RCC 7860 (cell line): ENCODE measurements at places on chromosomes 1 and 21.

DNA sequence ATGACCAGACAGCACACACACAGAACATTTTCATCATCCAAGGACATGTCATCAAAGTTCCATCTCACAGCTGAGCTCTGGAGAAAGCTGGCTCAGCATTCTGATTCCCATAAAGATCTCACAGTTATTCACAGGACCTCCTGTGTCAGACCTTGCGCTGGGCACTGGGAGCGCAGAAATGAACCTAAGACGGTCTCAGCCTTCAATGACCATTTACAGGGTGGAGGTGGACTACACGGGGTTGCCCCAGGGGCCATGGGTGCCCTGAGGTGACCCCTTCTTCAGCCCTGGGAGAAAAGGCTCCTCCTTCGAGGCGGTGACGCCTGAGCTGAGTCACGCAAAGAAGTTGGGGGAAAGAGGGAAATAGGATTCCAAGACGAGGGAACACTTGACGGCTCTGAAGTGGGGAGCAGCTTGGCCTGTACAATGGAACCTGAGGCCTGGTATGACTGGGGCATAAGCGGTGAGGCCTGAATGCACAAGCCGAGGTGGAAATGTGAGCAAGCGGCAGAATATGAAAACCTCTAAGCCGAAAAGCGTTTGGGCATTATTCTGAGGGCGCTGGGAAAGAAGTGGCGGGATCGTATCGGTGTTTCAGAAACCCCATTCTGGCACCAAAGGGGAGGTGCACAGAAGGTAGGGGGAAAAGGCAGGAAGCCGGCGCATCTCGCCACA is 797 bp downstream of the CC2D1B start:
- DNase-seq = peak; percentile 41

DNA sequence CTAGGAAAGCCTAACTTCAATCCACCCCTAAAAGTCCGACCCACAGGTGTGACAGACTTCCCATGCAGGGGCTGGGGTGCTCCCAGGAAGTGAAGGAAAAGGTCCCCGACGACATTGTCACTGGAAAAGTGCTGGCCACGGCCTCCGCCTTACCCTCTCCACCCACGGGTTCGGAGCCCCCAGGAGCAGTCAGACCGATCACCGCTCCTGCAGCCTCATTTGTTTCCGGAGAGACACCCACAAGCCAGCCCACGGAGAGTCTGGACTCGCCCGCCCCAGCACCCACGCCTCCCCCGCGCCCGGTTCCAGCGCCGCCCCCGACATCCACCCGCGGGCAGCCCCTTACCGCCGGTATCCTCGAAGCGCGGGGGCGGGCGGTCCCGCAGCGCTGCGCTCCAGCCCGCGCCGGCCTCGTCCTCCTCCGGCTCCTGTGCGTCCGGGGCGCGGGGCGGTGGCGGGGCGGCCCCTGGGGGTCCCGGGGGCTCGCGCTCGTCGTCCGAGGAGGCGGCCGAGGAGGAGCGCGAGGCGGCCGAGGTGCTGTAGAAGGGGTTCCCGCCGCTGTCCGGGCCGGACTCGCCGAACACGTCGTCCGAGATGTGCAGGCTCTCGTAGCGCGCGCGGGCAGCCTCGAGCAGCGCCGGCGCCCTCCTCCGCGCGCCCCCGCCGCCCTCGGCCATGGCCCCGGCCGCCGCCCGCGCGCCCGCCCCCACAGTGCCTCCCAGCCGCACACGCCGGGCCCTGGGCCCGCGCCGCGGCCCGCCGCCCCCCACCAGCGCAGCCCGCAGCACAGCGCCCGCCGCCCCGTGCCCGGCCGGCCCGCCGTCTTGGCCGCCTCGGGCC is 660 bp downstream of the PGBD5 start:
- no peak for DNase-seq

DNA sequence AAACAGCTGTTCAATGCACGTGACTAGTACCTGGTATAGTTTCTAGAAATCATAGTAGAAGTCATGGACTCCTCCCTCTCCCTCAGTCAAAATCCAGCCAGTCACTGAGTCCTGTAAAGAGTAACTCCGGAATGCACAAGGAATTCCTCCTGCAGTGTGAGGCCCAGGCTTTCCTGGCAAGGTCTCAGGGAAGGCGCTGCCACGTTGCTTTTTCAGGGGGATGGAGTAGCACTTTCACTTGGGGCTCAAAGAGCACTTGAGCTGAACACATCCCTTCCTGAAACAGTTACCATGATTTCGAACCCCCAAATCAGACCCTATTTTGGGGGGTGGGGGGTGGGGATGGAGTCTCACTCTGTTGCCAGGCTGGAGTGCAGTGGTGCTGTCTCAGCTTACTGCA is 26.4 kb upstream of the LRRC8D start:
- DNase-seq = no peak

- no peak for DNase-seq
Observed at GRCh38 chr1:198151688-198152087, 5.1 kb upstream of the NEK7 start.

DNA sequence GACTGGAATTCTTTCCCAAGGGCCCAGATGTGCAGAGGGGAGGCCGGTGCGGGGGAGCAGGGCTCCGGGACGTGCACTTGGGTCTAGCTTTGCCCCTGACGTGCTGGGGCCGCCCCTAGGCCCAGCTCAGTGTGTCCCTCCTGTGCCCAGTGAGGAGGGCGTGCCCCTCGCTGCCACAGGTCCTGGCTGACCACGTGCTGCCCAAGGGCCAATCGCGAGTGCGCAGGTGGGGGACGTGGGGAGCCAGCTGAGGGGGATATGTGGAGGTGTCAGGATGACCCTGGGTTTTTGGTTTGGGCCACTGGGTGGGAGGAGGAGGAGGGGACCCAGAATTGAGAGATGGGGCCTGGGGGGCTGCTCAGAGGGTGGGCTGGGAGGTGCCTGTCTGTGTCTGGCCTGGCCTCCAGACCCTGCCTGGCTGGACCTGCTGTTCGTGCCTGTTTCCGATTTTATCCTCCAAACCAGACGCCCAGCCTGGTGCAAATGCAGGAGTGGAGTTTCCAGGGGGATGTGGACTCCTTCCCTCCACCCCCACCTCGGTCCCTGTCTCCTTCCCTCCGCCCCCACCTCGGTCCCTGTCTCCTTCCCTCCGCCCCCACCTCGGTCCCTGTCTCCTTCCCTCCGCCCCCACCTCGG is 6.1 kb upstream of the RNF223 start:
- peak; percentile 35 for DNase-seq

GRCh38 chr1:114263343-114263742 is 109.7 kb upstream of the SYT6 start:
- no peak for DNase-seq

DNA sequence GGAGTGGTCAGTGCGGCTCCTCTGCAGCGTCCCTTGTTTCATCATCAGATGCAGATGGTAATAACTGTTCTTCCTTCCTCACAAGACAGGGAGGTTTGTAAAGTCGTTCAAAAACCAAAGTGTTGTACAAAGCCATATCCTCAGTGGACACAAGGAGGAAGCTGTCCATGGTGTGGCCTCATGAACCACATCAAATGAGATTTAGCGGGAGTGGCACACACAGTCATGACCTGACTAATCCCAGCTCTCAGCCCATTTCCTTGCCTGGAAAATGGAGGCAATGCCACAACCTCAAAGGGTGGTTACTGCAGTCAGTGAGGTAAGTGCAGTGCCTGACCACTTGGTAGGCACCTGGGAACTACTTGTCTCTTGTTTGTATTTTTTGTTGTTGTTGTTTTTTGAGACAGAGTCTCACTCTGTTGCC is 13.4 kb downstream of the ENTREP3 start:
- peak; percentile 7 for DNase-seq

DNA sequence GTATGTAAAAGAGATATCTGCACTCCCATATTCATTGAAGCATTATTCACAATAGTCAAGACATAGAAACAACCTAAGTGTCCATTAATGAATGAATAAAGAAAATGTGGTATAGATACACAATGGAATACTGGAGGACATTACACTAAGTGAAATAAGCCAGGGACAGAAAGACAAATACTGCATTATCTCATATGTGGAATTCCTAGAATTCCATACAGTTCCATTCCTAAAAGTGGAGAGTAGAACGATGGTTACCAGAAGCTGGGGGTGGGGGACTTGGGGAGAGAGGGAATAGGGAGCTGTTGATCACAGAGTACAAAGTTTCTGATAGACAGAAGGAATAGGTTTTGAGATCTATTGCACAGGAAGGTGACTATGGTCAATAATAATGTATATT is 7.4 kb downstream of the TMED5 start:
- no peak for DNase-seq

- DNase-seq = peak; percentile 97
Observed at GRCh38 chr1:218344814-218345672, at the start of gene TGFB2. Gene TGFB2 (plus strand): TSS chr1:218345336. CDS start chr1:218346702, 1,366 bp downstream.

DNA sequence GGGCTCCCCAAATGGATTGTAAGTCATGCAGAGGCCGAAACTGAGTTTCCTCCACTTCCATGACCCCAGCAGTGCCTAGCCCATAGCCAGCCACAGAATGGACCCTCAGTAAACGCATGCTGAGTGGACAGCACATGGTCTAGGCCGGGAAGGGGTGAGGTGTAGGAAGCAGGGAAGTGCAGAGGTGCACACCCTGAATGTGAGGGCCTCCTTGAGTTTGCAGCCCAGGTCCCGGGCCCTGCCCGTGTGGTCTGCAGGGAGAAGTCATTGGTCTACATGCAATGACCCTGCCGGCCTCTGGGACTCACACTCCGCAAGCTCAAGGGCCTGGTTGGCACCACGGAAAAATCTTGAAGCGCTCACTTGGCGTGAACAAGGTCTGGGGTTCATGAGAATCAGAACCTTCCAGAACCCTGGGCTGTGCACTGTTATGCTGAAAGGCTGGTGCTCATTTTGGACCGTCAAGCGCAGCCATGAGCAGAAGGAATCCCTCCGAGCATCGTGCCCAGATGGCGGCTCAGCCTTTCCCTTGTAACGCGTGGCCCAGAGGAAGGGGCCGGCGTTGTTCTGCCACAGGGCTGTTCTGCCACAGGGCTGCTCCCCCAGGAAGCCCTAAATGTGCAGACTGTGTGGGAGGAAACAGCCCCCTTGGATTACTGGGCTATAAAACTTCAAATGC is 66.4 kb downstream of the PSMG1 start:
- DNase-seq = no peak

DNA sequence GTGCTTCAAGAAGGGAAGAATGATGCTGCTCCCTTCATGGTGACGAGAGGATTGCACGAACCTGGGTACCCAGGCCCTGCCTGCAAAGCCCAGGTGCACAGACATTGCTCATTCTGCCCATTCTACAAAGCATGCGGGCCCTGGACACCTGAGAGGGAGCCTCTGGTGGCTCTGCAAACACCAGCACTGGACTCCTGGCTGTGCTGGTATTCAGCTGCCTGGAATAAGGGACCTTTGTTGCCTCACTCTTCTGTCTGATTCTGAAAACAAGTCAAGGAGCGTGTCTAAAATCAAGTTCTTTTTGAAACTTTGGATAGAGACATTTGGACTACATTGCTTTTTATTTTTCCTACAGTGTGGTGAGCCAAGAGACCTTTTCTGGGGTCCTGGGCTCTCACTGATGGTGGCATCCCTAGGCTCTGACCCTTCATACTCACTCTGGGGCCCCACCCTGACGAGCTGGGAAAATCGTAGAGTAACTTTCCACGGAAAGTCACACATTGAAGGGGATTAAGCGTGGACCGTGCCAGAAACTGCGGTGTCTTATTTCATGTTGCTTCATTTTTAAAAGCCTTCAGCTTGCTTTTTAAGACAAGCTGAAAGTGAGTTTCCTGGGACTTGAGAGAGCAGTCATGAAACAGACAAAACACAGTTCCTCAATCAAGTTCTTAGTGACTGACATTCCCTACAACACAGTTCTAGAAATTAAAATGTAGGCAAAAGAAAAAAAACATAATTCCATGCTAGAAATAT is 24.0 kb downstream of the ABCA4 start:
- DNase-seq = no peak

DNA sequence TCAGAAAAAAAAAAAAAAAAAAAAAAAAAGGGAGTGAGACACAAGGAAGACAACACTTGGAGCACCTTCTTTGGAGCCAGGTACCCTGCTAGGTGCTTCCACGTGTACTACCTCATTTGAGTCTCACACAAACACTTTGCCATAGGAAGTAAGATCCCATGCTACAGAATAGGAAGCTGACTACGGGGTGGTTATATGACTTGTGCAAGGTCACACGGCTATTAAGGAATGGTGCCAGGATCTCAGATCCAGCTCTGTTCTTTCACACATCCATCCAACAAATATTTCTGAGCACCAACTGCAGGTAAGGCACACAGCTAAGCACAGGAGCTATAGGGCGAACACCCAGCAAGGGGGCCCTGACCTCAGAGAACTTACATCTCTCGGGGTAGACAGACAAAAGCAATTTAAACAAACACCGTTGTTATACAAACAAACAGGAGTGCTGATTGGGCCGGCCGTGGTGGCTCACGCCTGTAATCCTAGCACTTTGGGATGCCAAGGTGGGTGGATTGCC is 22.4 kb downstream of the PTAFR start:
- no peak for DNase-seq

GRCh38 chr1:94726981-94727685 is 93.0 kb upstream of the SLC44A3 start:
- peak; percentile 39 for DNase-seq

- DNase-seq = no peak
Observed at GRCh38 chr1:227869851-227870305, 54.4 kb downstream of the PRSS38 start.
